ENCODE measurements at places on chromosomes 11 and 22.
A peak's percentile ranks its signal among the peaks of the same experiment; 100 is the strongest.

DNA sequence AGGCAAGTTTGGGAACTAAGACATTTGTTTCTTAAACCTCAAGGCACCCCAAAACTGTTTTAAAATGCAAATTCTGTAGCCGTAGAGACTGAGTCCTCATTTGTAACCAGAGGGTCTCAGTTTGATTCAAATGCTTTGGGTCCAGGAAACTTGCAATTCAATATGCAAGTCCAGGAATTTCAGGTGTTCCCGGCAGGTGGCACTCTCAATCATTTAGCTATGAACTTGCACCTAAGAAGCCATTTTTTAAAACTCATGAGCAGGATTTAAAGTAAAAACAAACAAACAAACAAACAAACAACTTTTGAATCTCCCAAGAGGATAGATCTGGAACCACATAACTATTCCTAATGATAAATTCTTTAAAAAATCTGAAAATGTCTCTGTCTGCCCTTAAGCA lies 8.7 kb upstream of the ABTB2 start:
- DNase-seq, result no peak

DNA sequence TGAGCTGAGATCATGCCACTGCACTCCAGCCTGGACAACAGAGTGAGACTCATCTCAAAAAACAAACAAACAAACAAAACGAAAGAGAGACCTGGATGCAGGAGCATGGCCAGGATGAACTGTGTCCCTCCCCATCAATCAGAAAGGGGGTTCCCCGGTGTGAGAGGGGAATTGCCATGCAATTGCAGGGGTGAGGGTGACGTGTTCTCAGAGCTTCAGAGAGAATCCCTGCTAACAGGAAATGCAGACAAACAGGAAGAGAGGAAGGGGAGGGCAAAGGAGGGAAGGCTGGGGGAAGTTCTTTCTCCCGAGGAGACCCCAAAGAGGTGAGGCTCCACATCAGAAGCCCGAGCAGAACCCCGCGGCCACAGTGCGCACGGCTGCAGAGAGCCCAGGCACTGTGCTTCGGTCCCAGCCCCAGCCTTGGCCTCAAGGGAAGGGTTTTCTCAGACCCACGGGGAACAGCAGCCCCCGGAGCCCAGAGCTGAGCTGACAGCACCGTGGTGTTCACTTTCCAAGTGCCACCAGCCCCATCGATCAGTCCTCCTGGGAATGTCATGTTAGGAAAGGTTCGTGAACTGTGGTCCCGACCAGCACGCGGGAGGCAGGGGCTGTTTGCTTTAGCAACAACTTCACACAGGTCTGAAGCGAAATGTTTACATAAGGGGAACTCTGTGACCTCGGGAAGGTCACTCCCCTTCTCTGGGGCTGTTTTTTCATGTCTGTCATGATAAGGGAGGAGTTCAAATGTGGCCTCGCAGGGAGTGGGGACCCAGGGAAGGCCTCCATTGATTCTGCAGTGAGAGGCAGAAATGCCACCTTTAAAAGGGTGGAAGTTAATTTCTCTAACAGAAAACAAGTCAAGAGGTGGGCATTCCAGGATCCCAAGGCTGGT lies 108.0 kb upstream of the ANO1 start:
- no peak for DNase-seq

- no peak for DNase-seq
These were observed 88.6 kb downstream of the RTL6 start for GRCh38 chr22:44409211-44409973.

- DNase-seq, result no peak
These were observed 50.9 kb downstream of the THAP12 start for GRCh38 chr11:76329983-76330382.

- no peak for DNase-seq
These were observed 568 bp downstream of the ALG8 start for GRCh38 chr11:78138694-78139421.

DNA sequence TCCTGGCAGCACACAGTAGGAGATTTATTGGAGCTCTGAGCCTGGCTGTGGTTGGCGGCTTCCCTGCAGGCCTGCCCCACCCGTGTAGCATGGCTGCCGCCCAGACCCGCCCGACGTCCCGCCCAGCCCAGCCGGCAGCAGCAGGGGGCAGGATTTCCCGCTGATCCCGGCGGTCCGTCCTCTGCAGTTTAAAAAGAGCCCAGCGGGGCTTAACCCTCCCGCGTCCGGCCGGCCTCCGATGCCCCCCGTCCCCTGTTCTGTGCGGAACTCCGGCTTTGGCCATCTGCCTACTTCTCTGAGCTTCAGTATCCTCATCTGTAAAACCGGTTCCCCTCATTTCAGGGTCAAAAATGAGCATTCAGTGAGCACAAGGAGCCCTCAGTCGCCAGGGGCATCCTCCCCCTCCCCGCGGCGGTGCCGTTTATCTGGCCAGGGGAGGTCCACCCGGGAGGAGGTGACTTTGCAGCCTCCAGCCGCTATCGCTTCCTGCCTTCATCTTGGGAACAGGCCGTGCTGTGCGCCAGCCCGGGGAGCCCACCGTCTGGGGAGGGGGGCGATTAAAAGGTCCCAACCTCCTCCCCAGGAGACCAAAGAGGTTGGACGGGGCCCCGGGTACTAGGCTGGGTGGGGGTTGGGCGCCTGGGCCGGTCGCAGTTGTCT lies at the start of gene GAS2L1:
Gene GAS2L1, plus strand, starts transcription at position 476 of the 660 bp plus-strand sequence. CDS start 1,456 bp downstream, outside the sequence.
- DNase-seq, result peak; percentile 20

- DNase-seq, result no peak
These were observed 43.9 kb upstream of the ACCSL start for GRCh38 chr11:44003736-44004451.

DNA sequence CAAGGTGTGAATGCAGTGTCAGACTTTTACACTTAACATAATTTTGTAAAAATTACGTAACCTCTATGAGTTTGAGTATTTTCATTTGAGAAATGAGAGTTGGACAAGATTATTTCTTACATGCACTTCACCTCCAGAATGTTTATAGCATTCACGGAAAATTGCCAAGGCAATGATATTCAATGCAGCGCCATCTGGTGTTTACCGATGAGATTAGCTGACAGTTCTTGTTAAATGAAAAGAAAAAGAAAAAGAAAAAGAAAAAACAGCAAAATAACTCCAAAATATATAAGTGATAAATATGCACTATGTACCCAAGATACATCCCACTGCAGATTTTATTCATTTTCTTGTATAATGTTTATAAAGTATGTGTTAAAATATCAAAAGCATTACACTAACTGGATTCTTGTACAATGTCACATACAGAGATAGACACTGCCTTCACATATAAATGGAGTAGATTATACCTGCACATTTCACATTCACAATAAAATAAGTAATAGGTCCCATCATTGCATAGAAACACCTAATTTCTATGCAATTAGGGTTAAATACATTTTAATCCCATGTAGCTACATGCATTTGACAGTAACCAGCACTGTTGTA lies 976.3 kb upstream of the FAT3 start:
- peak; percentile 4 for DNase-seq

DNA sequence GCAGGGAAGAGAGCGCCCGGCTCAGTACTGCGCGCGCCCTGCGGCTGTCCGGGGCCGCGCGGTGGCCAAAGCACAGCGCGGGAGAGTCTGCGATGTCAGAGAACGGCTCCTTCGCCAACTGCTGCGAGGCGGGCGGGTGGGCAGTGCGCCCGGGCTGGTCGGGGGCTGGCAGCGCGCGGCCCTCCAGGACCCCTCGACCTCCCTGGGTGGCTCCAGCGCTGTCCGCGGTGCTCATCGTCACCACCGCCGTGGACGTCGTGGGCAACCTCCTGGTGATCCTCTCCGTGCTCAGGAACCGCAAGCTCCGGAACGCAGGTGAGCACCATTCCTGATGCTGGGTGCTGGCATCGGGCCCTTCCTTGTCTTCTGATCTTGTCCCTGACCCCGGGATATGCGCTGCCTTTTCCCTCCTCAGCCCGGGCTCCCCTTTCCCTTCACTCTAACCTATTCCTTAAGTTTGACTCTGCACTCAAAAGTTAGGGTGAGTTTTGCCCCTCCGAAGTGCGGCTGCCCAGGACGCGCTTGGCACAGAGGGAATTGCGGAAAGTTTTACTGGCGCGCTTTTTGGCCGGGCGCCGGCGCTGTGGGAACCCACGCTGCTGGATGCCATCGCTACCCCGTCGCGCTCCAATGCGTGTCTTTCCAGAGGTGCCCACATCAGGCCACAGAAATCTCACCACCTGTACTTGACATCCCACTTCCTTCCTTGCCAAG lies at the start of gene MTNR1B:
Gene MTNR1B, plus strand, starts transcription at position 18 of the 714 bp plus-strand sequence. Its CDS starts 75 bp downstream, at position 93.
- DNase-seq, result no peak

DNA sequence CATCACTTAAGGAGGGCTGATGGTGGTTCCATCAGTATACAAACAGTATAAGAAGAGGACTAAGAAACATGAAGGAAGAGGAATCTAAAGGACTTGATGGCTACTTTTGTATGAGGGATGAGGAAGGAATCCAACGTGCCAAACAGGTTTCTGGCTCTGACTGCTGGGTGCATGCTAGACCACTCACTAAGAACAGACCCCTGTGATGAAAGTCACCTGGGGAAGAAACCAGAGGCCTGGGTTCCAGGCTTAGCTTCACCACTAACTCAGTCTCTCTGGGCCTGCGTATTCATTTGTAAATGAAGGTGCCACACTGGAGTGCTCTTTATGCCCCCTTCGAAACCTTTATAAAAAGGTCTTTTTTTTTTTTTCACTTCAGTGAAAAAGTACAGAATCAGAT lies 55.1 kb downstream of the AAMDC start:
- DNase-seq, result no peak

GRCh38 chr22:45540122-45540521 lies 37.4 kb downstream of the FBLN1 start:
- DNase-seq, result no peak

DNA sequence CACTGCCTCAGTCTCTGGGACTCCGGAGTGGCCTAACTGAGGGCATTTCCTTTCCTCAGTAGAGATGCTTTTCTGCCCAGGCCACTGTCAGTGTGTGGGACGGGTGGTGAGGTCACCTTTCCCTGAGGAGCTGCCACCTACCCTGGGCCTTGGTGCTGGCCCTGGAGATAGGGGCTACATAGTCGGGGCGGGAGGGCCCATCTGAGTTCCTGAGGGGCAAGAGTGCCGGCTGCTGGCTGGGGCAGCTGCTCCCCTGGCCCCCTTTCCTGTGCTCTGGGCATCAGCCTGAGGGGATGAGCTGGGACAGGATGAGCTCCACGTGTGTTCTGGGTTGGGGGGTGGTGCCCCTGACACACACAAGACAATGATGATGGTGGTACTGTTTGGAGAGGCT lies 5.4 kb downstream of the KCNC1 start:
- no peak for DNase-seq

DNA sequence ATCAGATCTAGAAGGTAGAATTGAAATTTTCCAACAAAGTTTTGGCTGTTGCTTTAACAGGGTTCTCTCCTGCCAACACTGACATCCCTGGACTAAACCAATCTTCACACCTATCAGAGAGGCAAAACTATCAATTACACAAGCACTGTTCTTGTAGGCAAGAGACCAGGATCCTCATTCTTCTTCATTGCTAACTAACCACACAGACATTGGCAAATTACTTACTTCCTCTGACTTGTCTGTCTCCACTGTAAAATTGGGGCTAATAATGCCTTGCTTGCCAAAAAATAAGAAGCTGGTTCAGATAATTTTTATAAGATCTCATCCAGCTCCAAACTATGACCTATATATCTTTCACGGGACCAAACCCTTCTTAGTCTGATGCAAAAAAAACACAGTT lies 93.8 kb upstream of the DDI1 start:
- no peak for DNase-seq

GRCh38 chr11:32635819-32636218 lies 52.2 kb downstream of the EIF3M start:
- DNase-seq, result no peak

DNA sequence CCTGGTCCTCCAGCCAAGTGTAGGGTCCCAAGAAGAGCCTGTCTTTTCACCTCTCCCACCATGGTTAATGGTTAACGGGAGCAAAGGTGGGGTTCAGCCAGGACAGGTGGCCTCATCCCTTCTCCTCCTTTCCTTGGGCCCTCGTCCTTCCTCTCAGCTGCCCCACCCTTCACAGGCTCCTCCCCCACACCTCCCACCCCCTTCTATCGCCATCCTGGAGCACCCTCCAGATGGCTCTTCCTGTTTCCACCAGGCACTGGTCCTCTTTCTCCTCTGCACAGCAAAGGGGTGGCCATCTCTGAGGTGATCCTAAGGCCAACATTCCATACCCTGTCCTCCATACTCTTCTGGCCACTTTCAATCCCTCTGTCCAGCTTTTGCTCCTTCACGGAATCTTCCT lies 48.9 kb downstream of the SLC22A12 start:
- no peak for DNase-seq

DNA sequence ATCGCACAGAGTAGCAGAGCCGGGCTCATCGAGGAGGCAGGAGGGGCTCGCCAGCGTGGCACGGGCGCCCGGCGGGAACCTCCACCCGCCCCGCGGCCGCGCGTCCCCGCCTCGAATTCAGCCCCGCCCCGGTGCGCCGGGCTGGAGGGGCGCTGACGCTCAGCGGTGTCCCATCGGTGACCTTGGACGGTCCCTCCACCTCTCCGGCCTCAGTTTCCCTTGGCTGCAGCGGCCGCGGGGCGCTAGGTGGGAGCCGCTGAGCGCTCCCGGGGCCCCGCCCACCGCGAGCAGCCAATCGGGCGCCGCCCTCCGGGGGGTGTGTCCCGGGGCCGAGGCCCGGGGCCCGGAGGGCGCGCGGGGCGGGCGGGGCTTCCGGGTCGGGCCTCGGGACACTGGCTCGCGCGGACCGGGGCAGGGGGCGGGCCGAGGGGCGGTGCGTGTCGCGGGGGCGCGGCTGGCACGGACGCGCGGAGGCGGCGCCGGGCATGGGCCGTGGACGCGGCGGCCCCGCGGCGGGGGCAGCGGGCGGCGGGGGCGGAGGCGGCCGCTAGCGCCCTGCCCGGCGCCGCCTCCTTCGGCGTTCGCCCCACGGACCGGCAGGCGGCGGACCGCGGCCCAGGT lies at the start of gene PPARA:
Gene PPARA, plus strand, starts transcription at position 493 of the 621 bp plus-strand sequence. CDS start 47,858 bp downstream, outside the sequence.
- peak; percentile 55 for DNase-seq

GRCh38 chr11:35418282-35419183 lies 825 bp downstream of the SLC1A2 start:
- no peak for DNase-seq

DNA sequence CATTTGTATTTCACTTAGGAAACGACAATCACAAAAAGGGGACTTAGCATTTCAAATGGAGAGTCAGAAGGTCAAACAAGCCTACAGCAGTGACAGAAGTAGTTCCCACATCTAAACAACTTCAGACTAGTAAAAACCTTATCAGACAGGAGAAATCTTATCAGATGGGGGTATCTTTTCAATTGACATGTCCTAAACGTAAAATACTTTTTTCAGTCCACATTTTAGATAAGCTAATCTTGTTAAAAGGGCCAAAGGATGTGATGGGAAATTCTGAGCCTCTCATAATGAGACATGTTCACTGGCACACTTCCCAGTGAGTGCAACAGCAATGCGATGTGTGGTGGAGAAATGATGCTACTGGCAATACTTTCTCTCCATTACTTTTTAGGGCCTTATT lies 2.4 kb downstream of the MAPK1 start:
- no peak for DNase-seq

All from NCI-H774 (cell line).